Gastroesophageal sphincter (tissue), 4 donors: ENCODE measurements at places on chromosomes 12 and 14. TPM values are rescaled to one million over a fixed set of nuclear protein-coding genes. Genes with fewer than 3 reads are reported as not detected.

DNA sequence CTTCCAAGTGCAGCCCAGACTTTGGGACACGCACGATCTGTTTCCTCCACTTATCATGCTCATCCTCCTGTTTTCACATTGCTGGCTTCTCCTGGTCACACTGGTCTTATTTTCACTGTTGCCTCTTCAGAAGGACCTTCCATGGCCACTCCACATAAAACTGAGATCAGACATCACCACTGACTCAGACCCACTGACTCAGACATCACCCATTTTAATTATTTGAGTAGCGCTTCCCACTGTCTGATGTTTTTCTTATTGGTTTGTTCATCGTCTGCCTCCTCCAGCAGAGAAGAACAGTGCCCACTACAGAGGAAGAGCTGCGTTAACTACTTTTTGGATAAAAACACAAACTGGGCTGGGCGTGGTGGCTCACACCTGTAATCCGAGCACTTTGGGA is 270.5 kb upstream of the PWP1 start:
- no peak for ATAC-seq
- no peak overlapping the region for H3K4me3 ChIP-seq
- no peaks in the 10 kb centered on the region for H3K4me1 ChIP-seq
- no peak overlapping the region for H3K27ac ChIP-seq
- no peaks in the 10 kb centered on the region for H3K27me3 ChIP-seq

GRCh38 chr12:98156697-98157096 is 358.7 kb upstream of the TMPO start:
- no peaks in the 10 kb centered on the region for H3K36me3 ChIP-seq
- no peak for ATAC-seq
- no peaks in the 10 kb centered on the region for H3K4me1 ChIP-seq

GRCh38 chr12:108868781-108869180 is 11.1 kb upstream of the DAO start:
- ATAC-seq: no peak
- no peak overlapping the region for H3K27ac ChIP-seq
- no peak overlapping the region for H3K4me3 ChIP-seq
- no peaks in the 10 kb centered on the region for H3K27me3 ChIP-seq
- H3K36me3 ChIP-seq: no peaks in the 10 kb centered on the region

The INTS13 gene
- 41.6 TPM for total RNA-seq

GRCh38 chr12:26406391-26406790 is 211.0 kb downstream of the SSPN start:
- H3K27ac ChIP-seq: no peak overlapping the region
- H3K4me3 ChIP-seq: no peak overlapping the region
- no peaks in the 10 kb centered on the region for H3K27me3 ChIP-seq
- H3K36me3 ChIP-seq: peaks cover 6% of the 10 kb centered on the region
- no peak for ATAC-seq
- H3K4me1 ChIP-seq: no peaks in the 10 kb centered on the region

DNA sequence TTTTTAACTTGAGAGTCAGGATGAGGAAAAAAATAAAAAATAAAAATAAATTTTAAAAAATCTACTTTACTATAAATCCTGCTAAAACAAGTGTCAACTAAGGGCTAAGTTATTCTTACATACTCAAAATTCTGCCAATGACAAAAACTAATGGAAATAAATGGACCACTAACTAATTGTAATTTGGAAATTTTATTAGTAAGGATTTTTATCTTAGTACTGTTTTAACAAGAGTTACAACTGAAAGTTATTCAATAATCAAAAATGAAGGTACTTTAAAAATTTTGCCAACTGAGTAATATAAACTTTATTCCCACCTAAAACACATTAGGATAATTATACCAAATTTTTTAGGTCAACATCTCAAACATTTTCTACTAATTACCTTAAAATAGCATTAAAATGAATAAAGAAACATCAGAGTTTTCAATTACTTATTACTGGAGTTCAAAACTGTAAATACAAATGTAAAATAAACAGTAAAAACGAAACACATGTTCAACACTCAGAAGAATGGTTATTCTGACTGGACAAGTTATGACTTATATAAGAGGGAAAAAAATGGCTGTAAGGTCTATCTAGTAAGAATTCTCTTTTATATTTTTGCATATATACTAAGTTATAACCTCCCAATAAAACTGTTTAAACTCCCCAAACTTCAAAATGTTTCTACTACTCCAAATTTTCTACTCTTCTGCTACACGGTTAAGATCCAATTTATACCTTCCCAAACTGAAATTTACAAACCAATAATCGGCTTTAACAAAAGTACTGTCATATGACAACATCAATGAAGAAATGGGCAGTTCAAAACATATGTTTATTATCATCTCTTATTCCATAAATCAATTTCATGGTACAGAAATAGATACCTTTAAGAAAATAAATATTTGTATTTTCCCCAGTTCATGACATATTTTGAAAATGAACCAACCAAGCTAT is 2.7 kb downstream of the HECTD1 start:
- no peaks in the 10 kb centered on the region for H3K27me3 ChIP-seq
- no peak for ATAC-seq
- peaks cover 79% of the 10 kb centered on the region for H3K4me1 ChIP-seq
- H3K4me3 ChIP-seq: peak overlapping the region; percentile 95
- H3K36me3 ChIP-seq: no peaks in the 10 kb centered on the region

GRCh38 chr12:30046376-30046775 is 262.6 kb upstream of the TMTC1 start:
- H3K27me3 ChIP-seq: no peaks in the 10 kb centered on the region
- no peak overlapping the region for H3K27ac ChIP-seq
- H3K4me1 ChIP-seq: peaks cover 1% of the 10 kb centered on the region
- no peak for ATAC-seq

The MYF5 gene
- total RNA-seq: not detected

The RNASE7 gene
- not detected for total RNA-seq

- H3K4me3 ChIP-seq: no peak overlapping the region
- H3K27ac ChIP-seq: no peak overlapping the region
- H3K4me1 ChIP-seq: no peaks in the 10 kb centered on the region
- no peaks in the 10 kb centered on the region for H3K36me3 ChIP-seq
- H3K27me3 ChIP-seq: peaks cover 37% of the 10 kb centered on the region
Observed at GRCh38 chr14:104421892-104422828, 157.4 kb upstream of the C14orf180 start.

The CCND2 gene
- total RNA-seq: 106 TPM

- ATAC-seq: no peak
- peaks cover 45% of the 10 kb centered on the region for H3K4me1 ChIP-seq
- no peaks in the 10 kb centered on the region for H3K27me3 ChIP-seq
- peaks cover 6% of the 10 kb centered on the region for H3K36me3 ChIP-seq
- no peak overlapping the region for H3K4me3 ChIP-seq
Observed at GRCh38 chr12:12432364-12432763, 75.5 kb downstream of the BORCS5 start.

The IKZF4 gene
- total RNA-seq: 7.2 TPM

DNA sequence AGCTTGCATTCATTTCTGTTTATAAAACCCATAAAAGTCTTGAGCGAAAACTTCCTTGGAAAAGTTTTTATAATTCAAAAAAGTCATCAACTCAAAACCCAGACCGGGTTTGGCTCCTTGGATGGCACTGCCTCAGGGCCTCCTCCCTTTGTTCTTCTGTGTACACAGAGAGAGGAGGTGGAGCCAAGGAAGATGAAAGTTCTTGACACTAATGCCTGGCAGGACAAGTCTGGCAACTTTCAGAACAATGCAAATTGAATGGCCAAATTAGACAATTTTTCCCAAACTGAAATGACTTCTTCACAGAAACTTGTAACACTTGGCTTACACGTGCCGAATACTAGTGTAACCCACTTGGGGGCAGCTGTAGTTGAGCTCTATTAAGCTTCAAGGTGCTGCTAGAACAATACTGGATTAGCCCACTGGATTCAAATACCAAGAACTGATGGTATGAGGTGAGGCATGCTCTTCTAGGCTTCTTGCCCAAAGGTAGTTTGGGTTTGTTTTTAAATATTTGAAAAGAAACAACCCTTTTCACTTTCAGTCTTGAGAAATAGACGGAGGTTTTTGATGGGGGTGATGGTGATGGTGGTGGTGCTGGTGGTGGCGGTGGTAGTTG is 86.6 kb upstream of the FRMD6 start:
- H3K4me1 ChIP-seq: no peaks in the 10 kb centered on the region
- no peaks in the 10 kb centered on the region for H3K27me3 ChIP-seq
- no peak overlapping the region for H3K27ac ChIP-seq
- no peak for ATAC-seq
- no peak overlapping the region for H3K4me3 ChIP-seq

The SLC24A4 gene
- 0.81 TPM for total RNA-seq

DNA sequence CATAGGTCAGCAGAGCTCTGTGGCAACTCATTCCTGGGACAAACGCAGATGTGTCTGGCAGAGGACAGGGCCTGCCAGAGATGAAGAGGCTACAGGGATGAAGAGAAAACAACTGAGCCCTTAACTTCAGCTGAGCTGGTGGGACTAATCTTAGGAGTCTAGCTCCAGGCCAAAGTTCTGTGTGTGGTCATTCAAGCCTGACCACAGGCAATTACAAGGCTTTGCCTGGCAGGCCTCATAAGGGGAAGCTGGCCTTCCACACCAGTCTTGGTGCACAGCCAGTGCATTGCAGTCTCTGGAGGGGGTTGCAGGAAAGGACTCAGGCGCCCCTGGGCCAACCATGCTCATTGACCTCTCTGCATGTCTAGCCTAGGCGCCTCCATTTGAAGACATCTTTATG is 127.6 kb upstream of the DAAM1 start:
- no peaks in the 10 kb centered on the region for H3K27me3 ChIP-seq
- no peaks in the 10 kb centered on the region for H3K36me3 ChIP-seq
- no peak for ATAC-seq
- H3K27ac ChIP-seq: no peak overlapping the region

The TUNAR gene
- total RNA-seq: not detected

GRCh38 chr12:96719660-96720362 is 187.2 kb upstream of the NEDD1 start:
- no peaks in the 10 kb centered on the region for H3K27me3 ChIP-seq
- no peak for ATAC-seq
- H3K36me3 ChIP-seq: no peaks in the 10 kb centered on the region
- no peak overlapping the region for H3K27ac ChIP-seq

- H3K36me3 ChIP-seq: no peaks in the 10 kb centered on the region
- peak within 1 kb of the TSS; percentile 97 for H3K27ac ChIP-seq
- H3K4me3 ChIP-seq: peak within 1 kb of the TSS; percentile 47
Observed at GRCh38 chr14:54566410-54567223, at the start of gene SAMD4A. SAMD4A (plus strand) TSS chr14:54567128; CDS start chr14:54567917, 789 bp downstream.

GRCh38 chr14:50619569-50620141 is 48.5 kb downstream of the SAV1 start:
- no peak overlapping the region for H3K4me3 ChIP-seq
- H3K4me1 ChIP-seq: no peaks in the 10 kb centered on the region
- no peak overlapping the region for H3K27ac ChIP-seq
- no peaks in the 10 kb centered on the region for H3K27me3 ChIP-seq

DNA sequence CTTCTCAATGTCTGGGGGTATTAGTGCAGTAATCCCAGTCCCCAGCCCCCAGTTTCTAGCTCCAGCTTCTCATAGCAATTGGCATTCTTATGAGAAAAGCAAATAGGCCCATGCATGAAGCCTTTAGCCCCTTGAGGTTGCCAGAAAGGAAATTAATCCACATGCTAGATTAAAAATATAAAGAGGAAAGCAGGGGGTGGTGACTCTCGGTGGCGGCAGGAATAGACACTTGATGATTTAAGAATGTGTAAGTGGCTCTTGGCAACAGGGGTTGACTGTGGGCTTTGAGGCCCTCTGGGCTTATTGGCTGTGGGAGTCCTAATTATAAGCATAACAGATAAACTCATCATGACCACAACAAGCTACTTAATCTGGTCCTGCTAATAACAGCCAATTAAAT is 1367.3 kb upstream of the FLRT2 start:
- no peak for ATAC-seq
- no peaks in the 10 kb centered on the region for H3K4me1 ChIP-seq
- no peaks in the 10 kb centered on the region for H3K27me3 ChIP-seq
- H3K36me3 ChIP-seq: no peaks in the 10 kb centered on the region
- no peak overlapping the region for H3K4me3 ChIP-seq
- H3K27ac ChIP-seq: no peak overlapping the region

DNA sequence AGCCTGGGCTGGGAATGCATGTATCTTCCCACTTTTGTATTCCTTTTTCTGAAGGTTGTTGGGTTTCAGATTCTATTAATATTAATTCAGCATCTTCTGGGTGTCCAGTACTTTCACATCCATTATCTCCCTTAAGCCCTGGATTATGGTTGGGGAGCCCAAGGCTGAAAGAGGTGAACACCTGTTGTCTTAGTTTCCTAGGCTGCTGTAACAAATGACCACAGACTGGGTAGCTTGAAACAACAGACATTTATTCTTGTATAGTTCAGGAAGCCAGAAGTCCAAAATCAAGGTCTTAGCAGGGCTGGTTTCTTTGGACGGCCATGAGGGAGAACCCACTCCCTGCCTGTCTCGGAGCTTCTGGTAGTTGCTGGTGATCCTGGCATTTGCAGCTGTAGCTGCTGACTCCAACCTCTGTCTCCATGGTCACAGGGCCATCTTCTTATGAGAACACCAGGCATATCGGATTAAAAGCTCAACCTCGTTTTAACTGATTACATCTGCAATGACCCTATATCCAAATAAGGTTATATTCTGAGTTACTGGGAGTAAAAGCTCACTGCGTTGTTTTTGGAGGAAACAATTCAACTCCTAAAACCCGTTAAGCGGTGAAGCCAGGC is 68.2 kb upstream of the CLMN start:
- H3K4me1 ChIP-seq: no peaks in the 10 kb centered on the region
- H3K4me3 ChIP-seq: no peak overlapping the region
- H3K27me3 ChIP-seq: no peaks in the 10 kb centered on the region
- H3K36me3 ChIP-seq: no peaks in the 10 kb centered on the region
- no peak overlapping the region for H3K27ac ChIP-seq
- ATAC-seq: no peak

DNA sequence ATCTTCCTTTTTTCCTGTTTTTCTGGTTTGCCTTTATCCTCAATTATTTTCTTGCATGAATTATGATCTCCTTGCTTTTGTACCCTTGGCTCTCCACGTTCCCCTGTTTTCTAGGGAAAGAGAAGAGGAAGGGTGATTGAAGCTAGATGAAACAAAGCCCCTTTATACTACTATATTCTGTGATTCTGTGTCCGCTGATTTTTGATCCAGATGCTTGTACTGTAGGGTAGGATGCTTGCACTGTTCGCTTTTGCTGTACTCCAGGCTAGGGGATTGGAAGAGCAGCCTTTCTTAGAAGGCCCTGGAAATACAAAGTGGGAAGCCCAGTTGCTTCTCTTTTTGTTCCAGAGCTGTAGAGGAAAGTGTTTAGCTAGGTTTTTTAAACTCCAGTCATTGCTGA is 35.1 kb upstream of the KLHDC2 start:
- H3K4me3 ChIP-seq: no peak overlapping the region
- H3K36me3 ChIP-seq: no peaks in the 10 kb centered on the region
- ATAC-seq: no peak
- H3K27ac ChIP-seq: no peak overlapping the region
- H3K4me1 ChIP-seq: no peaks in the 10 kb centered on the region
